ENCODE measurements at places on chromosomes 6 and 20. TPM values are rescaled to one million over a fixed set of nuclear protein-coding genes. Genes with fewer than 3 reads are reported as not detected.

GJA10 gene
- total RNA-seq, result not detected

EYS gene
- not detected for total RNA-seq

DNA sequence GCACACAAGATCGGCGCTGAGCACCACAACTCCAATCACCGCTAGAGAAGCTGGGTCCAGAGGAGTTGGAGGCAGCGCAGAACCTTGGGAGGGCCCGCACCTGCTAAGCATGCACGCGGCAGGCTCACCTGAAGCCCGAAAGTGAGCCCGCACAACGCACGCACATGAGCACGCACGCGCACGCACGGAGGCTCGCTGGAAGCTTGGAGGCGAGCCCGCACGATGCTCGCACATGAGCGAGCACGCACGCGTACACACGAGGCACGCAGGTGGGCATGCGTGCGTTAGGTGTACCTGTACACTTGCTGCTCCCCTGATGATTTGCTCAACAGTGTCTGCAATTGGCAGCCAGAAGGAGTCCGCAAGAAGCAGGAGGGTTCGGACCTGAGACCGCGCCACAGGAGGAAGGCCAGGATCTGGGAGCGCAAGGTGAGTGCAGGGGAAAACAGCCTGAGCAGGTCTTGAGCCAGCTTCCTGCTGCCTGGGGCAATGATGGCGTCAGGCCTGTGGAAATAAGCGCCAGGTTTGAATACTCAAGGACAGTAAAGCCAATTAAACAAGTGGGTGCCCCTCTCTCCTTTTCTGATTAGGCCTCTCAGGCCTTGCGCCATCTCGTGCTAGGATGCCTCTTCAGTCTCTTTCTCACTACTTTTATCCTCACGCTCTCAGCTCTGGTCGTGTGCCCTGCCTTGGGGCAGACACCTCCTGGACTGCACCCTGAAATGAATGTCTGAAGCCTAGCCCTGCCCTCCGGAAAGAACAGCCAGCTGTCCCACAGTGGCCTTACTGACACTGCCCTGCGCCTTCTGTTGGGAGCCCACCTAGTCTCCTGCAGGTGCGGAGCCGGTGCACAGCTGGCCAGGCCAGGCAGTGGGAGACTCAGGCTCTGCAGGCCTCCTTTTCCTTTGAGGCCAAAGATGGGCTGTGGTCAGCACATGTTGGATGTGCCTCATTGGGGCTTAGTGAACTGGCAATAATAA lies 340.4 kb downstream of the CDC5L start:
- DNase-seq, result no peak
- no peak overlapping the region for H3K27ac ChIP-seq
- H3K36me3 ChIP-seq, result no peaks in the 10 kb centered on the region
- H3K4me3 ChIP-seq, result no peak overlapping the region
- H3K4me1 ChIP-seq, result no peaks in the 10 kb centered on the region

- H3K27ac ChIP-seq, result peak overlapping the region; percentile 83
- H3K36me3 ChIP-seq, result peaks cover 4% of the 10 kb centered on the region
- peak; percentile 92 for DNase-seq
- H3K4me1 ChIP-seq, result peaks cover 54% of the 10 kb centered on the region
These were observed 27.9 kb downstream of the PPARD start for GRCh38 chr6:35370124-35370741.

- no peak for DNase-seq
- H3K4me1 ChIP-seq, result peaks cover 5% of the 10 kb centered on the region
- H3K36me3 ChIP-seq, result no peaks in the 10 kb centered on the region
- H3K27ac ChIP-seq, result no peak overlapping the region
These were observed 87.8 kb downstream of the GMDS start for GRCh38 chr6:2157441-2158127.

GRCh38 chr20:62595491-62595890 lies 46.8 kb upstream of the SLCO4A1 start:
- no peaks in the 10 kb centered on the region for H3K27me3 ChIP-seq
- no peak overlapping the region for H3K27ac ChIP-seq
- H3K36me3 ChIP-seq, result no peaks in the 10 kb centered on the region
- peak; percentile 68 for DNase-seq

DNA sequence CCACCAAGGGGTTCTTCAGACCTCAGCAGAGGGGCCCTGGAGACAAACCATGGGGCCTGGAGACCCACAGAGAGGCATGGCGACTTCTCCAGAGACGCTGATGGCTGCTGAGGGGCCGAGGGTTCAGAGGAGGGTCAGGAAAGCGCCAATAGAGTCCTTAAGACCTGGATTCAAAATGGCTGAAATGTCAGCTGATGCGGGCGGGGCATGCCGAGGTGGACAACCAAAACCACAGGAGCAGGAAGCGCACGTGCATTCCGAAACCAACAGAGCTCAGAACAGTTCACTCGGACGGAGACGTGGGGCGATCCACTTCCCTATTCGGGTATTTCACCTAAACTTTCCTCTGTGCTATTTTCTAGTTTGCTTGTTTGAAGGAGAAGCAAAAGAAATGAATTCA lies 99.9 kb upstream of the RIN2 start:
- no peak for DNase-seq
- H3K4me3 ChIP-seq, result no peak overlapping the region
- no peak overlapping the region for H3K27ac ChIP-seq
- H3K27me3 ChIP-seq, result no peaks in the 10 kb centered on the region
- no peaks in the 10 kb centered on the region for H3K4me1 ChIP-seq
- H3K36me3 ChIP-seq, result no peaks in the 10 kb centered on the region

GRCh38 chr6:159134701-159135364 lies 34.4 kb upstream of the FNDC1 start:
- peak; percentile 55 for DNase-seq
- H3K36me3 ChIP-seq, result no peaks in the 10 kb centered on the region
- H3K4me3 ChIP-seq, result no peak overlapping the region
- no peaks in the 10 kb centered on the region for H3K4me1 ChIP-seq
- H3K27me3 ChIP-seq, result no peaks in the 10 kb centered on the region

DNA sequence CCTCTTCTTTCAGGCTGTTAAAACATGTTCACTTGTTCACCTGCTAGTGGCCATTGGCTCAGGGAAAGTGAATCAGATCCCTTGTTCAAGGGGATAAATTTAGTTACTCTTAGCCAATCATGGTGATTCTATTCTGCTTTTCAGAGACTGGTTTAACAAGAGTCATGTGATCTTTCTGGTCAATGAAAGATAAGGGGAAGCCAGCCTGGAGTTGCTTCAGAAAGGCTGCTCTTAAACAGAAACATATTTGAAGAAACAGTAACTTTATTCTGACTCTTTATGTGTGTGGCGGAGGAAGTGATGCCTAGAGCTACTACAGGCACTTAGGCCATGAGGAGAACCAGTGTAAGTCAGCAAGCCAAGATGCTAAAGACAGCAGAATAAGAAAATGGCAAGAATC lies 28.1 kb upstream of the AHI1 start:
- no peaks in the 10 kb centered on the region for H3K4me1 ChIP-seq
- no peak overlapping the region for H3K4me3 ChIP-seq
- no peaks in the 10 kb centered on the region for H3K36me3 ChIP-seq
- no peak overlapping the region for H3K27ac ChIP-seq
- no peak for DNase-seq
- H3K27me3 ChIP-seq, result no peaks in the 10 kb centered on the region

DNA sequence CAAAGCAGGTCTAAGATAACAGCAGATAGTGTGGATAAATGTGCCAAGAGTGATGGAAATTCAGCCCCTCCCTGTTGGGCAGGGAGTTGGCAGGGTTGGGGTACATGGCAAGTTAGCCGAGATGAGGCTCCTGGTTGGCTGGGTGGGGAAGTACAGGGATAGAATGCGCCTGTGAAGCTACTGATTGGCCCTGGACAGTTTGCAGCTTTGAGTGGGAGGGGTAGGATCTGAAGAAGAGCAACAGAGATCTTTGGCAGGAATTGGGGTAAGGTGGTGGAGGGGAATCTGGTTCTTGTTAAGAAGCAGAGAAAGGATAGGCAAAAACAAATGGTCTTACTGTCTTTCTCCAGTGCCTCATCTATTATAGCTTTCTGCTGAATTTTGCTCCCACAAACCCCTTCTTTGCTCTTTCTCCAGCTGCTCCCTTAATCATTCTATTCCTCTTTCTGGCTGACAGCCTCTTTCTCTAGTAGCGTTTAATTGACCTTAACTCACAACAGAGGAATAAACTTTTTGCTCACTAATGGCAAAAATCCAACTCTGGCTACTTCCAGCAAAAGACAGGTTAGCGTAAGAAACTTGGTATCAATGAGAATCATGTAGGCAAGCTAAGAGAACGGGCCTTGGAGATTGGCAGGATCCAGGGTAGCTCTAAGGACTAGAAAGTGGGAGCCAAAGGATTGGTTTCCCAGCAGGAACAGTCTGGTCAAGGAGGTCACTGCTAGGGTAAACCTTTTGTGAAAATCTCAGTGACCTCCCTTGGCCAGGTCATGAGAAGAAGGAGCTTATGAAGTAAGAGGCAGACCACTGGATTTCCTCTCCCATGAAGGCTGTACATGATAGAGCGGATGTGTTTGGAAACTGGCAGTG lies 86.3 kb upstream of the CARMIL1 start:
- DNase-seq, result no peak
- no peak overlapping the region for H3K4me3 ChIP-seq
- H3K36me3 ChIP-seq, result no peaks in the 10 kb centered on the region
- H3K27me3 ChIP-seq, result no peaks in the 10 kb centered on the region
- no peaks in the 10 kb centered on the region for H3K4me1 ChIP-seq

- H3K36me3 ChIP-seq, result no peaks in the 10 kb centered on the region
- H3K4me3 ChIP-seq, result no peak overlapping the region
- H3K27me3 ChIP-seq, result no peaks in the 10 kb centered on the region
These were observed 10.3 kb downstream of the KIZ start for GRCh38 chr20:21136015-21136732.

- H3K27me3 ChIP-seq, result no peaks in the 10 kb centered on the region
- no peak overlapping the region for H3K27ac ChIP-seq
- H3K4me3 ChIP-seq, result no peak overlapping the region
- no peak for DNase-seq
- no peaks in the 10 kb centered on the region for H3K4me1 ChIP-seq
These were observed 85.3 kb downstream of the CDS2 start for GRCh38 chr20:5211803-5212714.

- DNase-seq, result no peak
These were observed 97.4 kb downstream of the TMEM170B start for GRCh38 chr6:11634948-11635347.

Measured in psoas muscle (tissue), 8 donors.